ENCODE measurements at places on chromosomes 11 and 22.

- DNase-seq, result no peak
Measured at GRCh38 chr22:46229701-46230100, 20.4 kb downstream of the CDPF1 start.

DNA sequence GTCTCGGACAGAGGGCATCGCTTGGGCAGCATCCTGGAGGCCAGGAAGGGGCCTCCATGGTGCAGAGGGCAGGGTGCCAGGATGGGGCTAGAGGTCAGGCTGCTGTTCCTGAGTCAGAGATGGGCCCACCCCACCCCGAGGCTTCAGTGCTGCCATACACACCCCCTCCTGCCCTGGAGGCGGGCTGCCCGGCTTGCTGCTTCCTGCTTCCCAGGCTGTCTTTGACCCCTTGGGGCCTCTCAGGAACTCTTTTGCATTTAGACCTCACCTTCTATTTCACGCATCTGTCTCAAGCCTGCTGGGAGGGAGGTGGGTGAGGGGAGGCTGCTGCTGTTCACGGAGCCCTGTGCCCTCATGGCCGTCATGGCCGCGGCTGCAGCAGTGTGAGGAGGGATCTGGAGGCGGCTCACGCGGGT lies 6.6 kb upstream of the GRAMD4 start:
- no peak for DNase-seq

DNA sequence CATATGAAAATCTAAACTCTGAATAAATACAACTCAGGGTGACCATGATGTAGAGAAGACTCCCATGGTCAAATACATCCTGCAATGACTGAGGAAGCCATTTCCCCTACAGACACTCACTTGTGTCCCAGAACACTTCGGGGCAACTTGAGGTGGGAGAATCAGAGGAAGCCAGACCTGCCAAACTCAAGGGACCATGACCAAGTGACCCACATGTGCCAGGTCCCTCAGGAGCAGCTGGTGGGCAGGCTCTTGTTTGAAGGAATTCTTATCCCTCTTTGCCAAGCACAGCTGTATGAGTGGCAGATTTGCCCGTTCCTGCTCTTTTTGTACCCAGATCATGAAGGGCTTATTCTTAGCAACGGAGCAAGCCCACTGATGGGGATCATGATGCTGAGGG lies 17.8 kb downstream of the SPATA19 start:
- DNase-seq, result no peak

- no peak for DNase-seq
Measured at GRCh38 chr22:32375678-32376450, 18.2 kb downstream of the RFPL3 start.

DNA sequence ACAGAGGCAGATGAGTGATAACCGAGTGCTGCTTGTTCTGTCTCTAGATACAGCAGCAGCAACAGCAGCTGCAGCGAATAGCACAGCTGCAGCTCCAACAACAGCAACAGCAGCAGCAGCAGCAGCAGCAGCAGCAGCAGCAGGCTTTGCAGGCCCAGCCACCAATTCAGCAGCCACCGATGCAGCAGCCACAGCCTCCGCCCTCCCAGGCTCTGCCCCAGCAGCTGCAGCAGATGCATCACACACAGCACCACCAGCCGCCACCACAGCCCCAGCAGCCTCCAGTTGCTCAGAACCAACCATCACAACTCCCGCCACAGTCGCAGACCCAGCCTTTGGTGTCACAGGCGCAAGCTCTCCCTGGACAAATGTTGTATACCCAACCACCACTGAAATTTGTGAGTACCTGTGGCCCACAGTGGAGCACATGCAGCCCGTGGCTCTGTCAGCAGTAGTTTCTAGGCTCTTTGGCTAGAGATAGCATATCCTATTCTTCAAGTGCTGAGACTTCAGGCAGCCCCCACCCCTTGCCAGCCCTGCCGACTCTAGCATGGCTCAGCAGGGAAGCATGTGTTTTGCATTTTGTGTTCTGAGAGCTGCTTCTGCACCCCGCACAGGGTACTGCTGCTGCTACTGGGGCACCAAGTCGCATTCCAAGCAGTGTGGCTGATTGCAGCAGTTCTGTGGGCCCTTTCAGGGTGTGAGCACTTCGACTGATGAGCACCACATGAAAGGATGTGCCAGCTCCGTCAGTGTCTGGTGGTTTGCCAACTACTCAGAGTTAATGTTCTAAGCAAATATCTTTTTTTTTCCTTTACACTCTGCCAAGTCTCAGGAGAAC lies 59.2 kb downstream of the MED15 start:
- DNase-seq, result peak; percentile 82

DNA sequence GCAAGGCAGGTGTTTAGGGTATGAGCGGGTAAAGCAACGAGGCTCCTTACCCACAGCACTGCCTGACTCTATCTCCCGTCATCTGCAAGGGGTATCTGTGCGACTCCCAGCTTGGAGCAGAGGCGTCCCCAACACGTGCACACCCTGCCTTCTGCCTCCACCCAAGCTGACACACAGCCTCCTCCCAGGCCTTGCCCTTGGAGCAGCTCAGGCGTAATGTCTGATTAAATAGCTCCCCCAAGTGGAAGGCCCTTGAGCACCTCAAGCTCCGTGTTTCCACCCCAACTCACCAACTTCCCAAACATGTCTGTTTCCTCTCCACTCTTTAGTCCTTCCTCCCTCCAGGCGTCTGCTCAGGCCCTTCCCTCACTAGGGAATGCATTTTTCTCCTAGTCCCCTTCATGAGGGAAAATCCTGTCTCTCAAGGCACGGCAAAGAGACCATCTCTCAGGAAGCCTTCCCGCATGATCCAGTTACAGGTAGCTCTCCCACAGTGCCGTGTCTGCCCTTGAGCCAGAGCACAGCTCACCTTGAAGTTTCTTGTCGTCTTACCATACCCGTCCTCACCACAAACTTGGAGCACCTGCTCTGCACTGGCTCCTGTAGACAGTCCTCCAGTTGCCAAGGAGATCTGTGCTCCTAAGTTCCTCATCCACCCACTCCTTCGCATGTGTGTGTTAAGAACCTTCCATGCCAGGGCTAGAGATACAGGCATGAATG lies 15.8 kb downstream of the CYB5R2 start:
- no peak for DNase-seq
